ENCODE measurements at places on chromosomes 3 and 15. TPM values are rescaled to one million over a fixed set of nuclear protein-coding genes. Genes with fewer than 3 reads are reported as not detected.

DNA sequence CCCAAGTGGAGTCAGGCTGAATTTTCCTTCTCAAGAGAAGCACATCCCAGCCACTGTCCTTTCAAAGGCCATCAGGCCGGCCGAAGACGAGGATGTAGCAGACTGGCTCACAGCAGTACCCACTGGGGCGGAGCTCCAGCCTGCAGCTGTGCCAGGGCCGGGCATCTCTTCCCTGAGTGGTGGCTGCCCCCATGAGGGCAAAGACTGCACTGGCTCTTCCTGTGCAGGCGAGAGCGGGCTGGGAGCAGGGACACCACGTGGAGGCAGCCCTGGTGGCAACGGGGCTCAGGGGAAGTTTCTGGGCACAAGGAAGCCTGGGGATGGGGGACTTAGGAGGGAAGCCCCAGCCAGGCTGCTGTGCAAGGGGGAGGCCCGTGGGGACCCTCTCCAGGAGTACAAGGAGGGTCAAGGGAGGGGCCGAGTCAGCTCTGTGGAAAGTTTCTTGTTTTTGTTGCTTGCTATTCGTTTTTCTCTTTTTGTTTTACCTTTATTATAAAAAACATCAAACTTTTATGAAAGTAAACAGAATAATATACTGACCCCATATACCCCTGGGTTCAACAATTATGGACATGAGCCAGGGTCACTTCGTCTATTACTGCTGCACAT is 66.1 kb downstream of the RPN1 start:
- H3K27me3 ChIP-seq, result no peaks in the 10 kb centered on the region
- H3K4me1 ChIP-seq, result peaks cover 4% of the 10 kb centered on the region
- DNase-seq, result peak; percentile 26
- H3K36me3 ChIP-seq, result no peaks in the 10 kb centered on the region
- no peak overlapping the region for H3K27ac ChIP-seq

GRCh38 chr3:4079339-4080195 is 223.6 kb upstream of the SETMAR start:
- H3K4me1 ChIP-seq, result peaks cover 13% of the 10 kb centered on the region
- H3K27me3 ChIP-seq, result no peaks in the 10 kb centered on the region
- H3K36me3 ChIP-seq, result no peaks in the 10 kb centered on the region
- H3K27ac ChIP-seq, result no peak overlapping the region
- no peak overlapping the region for H3K4me3 ChIP-seq
- no peak for DNase-seq

GRCh38 chr3:131972091-131972490 is 62.7 kb downstream of the CPNE4 start:
- H3K27me3 ChIP-seq, result no peaks in the 10 kb centered on the region
- DNase-seq, result no peak
- H3K36me3 ChIP-seq, result no peaks in the 10 kb centered on the region
- H3K4me1 ChIP-seq, result no peaks in the 10 kb centered on the region

DNA sequence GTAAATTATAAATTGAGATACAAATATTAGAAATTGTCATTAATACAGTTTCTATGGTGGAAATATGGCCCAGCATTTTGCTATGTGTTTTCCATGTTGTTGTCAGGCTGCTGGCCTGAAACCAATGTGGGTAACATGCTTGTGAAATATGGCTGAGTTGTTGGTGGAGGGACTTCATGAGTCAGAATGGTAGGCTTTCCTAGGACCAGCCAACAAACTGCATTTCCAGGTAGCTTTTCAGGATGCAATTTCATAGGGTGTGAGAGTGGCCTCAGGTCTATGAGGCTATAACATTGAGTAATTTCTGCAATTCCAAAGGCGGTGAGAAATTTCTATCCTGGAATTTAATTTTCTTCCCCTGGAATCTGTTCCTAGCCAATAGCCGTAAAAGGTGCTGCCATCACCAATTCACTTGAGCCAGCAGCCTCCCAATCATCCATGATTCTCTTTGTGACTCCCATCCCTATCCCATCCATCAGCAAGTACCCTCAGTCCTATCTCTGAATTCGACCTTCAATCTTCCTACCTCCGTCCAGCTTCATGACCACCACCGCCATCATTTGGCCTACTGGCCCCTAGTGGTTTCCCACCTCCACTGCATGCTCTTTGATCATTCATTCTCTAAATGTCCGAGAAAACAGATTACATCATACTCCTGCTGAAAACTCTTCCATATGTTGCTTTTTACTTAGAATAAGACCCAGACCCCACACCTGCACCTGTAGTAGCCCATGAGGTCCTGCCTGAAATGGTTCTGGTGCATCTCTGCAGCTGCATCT is 276.6 kb upstream of the CFAP20DC start:
- no peaks in the 10 kb centered on the region for H3K4me1 ChIP-seq
- H3K27ac ChIP-seq, result no peak overlapping the region
- H3K4me3 ChIP-seq, result no peak overlapping the region

- DNase-seq, result no peak
- H3K4me3 ChIP-seq, result no peak overlapping the region
- no peak overlapping the region for H3K27ac ChIP-seq
- no peaks in the 10 kb centered on the region for H3K27me3 ChIP-seq
Observed at GRCh38 chr3:197292083-197292646, 6.2 kb downstream of the DLG1 start.

DNA sequence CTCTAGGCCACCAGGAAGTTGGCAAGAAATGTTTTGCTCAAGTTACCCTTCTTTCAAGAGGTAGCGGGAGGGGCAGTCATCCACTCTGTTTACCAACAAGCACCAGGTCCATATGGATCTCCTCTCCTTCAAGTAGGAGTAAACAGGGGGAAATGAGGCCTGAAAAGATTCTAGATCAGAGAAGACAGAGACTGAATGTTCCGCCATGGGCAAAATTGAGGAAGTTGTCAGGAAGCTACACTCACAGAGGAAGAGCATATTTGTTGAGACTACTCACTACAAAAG is 81.6 kb downstream of the KLF15 start:
- no peaks in the 10 kb centered on the region for H3K4me1 ChIP-seq
- no peak for DNase-seq
- H3K36me3 ChIP-seq, result no peaks in the 10 kb centered on the region
- H3K27me3 ChIP-seq, result no peaks in the 10 kb centered on the region
- H3K4me3 ChIP-seq, result no peak overlapping the region
- no peak overlapping the region for H3K27ac ChIP-seq

DNA sequence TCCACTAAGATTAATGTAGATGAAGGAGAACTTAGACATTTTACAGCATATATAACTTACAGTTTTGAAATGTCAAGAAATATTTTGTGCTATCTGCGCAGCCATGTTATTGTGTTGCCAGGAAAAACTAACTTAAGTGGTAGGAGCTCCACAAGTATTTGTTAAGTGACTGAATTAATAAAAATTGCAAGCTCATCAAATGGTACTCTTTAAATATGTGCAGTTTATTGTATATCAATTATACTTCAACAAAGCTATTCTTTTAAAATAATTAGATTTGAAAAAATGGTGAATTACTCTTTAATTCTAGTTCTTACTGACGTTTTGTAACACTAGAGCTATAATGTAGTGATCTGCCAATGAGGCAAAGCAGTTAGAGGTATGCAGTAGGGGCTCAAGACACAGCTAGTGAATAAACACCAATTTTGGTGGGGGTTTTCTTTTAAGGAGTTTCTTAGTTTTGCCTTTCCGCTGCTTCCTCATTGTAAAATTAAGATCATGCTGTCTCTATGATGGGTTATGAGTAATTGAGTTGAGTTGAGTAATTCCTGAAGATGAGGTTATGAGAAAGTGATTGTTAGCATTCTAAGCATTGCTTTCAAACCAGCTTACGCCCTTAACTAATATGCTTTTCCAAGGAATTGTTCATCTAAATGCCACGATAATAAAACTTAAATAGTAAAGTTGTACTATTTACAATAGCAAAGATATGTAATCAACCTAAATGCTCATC is 10.9 kb upstream of the LXN start:
- DNase-seq, result no peak
- no peaks in the 10 kb centered on the region for H3K4me1 ChIP-seq
- no peaks in the 10 kb centered on the region for H3K27me3 ChIP-seq
- H3K4me3 ChIP-seq, result no peak overlapping the region
- H3K27ac ChIP-seq, result no peak overlapping the region

DNA sequence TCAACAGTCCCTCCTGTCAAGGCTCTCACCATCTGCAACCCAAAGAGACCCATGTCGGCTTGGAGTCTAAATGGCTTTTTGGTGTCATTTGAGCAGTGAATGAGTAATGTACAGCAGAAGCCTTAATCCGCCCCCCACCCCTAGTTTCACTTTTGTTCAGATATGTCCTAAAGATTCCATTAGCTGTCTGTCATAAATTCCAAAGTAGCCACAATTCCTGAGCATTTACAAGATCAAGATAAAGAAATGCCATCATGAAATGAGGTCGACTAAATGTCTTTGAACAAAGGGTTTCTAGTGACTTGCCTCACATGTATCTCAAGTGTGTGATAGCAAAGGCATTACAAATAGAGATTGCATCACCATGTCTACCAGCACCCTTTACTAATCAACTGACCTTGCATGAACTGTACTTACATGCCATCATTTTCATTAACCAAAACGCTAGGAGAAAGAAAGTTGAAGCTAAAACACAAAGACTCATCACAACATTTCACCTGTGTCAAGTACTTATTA is 123.8 kb upstream of the PHLDB2 start:
- no peaks in the 10 kb centered on the region for H3K36me3 ChIP-seq
- no peak for DNase-seq
- no peaks in the 10 kb centered on the region for H3K4me1 ChIP-seq
- no peak overlapping the region for H3K27ac ChIP-seq
- no peak overlapping the region for H3K4me3 ChIP-seq

DNA sequence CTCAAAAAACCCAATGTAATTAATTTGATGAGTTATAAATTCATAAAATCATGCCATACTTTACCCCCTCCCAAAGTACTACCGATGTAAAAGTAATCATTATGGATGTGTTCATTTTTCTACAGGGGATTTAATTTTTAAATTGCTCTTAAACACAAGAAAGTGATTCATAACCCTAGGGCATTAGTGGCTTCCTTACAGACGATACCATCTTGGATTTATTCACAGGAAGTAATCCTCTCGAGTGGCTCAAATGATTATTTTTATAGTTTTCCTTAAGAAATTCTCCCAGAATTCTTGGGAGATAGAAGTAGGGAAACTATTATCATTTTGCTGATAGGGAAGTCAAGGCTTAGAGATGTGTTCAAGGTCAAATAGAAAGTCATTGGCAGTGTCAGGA is 80.9 kb downstream of the PEX5L start:
- H3K27ac ChIP-seq, result no peak overlapping the region
- H3K4me3 ChIP-seq, result no peak overlapping the region
- peaks cover 20% of the 10 kb centered on the region for H3K4me1 ChIP-seq
- H3K36me3 ChIP-seq, result no peaks in the 10 kb centered on the region

GRCh38 chr3:20837676-20838302 is 651.8 kb upstream of the SGO1 start:
- DNase-seq, result no peak
- no peak overlapping the region for H3K27ac ChIP-seq
- H3K4me1 ChIP-seq, result no peaks in the 10 kb centered on the region
- H3K27me3 ChIP-seq, result no peaks in the 10 kb centered on the region
- H3K36me3 ChIP-seq, result no peaks in the 10 kb centered on the region

- no peak overlapping the region for H3K27ac ChIP-seq
- no peaks in the 10 kb centered on the region for H3K4me1 ChIP-seq
- H3K4me3 ChIP-seq, result no peak overlapping the region
- H3K36me3 ChIP-seq, result no peaks in the 10 kb centered on the region
- no peak for DNase-seq
Observed at GRCh38 chr3:169085827-169086226, 577.7 kb downstream of the MECOM start.

DNA sequence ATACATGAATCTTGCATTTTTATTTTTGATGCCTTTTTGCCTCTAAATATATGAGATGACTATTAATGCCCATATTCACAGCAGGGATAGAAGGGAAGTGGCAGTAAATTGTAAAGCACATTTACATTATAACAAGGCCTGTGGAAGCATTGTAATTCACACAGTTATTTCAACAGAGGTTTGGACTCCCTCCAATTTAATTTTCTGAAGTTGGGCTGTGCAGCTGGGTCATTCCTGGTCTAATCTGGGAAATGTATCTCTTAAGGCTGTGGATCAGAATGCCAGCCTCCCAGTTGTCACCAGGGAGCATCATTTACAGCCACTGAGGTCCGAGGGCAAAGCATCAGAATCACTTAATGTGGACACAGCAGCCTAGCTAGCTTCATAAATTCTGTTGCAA is 434.5 kb downstream of the MFSD1 start:
- no peak overlapping the region for H3K27ac ChIP-seq
- no peaks in the 10 kb centered on the region for H3K36me3 ChIP-seq
- H3K4me3 ChIP-seq, result no peak overlapping the region
- H3K27me3 ChIP-seq, result peaks cover 2% of the 10 kb centered on the region
- no peaks in the 10 kb centered on the region for H3K4me1 ChIP-seq

DNA sequence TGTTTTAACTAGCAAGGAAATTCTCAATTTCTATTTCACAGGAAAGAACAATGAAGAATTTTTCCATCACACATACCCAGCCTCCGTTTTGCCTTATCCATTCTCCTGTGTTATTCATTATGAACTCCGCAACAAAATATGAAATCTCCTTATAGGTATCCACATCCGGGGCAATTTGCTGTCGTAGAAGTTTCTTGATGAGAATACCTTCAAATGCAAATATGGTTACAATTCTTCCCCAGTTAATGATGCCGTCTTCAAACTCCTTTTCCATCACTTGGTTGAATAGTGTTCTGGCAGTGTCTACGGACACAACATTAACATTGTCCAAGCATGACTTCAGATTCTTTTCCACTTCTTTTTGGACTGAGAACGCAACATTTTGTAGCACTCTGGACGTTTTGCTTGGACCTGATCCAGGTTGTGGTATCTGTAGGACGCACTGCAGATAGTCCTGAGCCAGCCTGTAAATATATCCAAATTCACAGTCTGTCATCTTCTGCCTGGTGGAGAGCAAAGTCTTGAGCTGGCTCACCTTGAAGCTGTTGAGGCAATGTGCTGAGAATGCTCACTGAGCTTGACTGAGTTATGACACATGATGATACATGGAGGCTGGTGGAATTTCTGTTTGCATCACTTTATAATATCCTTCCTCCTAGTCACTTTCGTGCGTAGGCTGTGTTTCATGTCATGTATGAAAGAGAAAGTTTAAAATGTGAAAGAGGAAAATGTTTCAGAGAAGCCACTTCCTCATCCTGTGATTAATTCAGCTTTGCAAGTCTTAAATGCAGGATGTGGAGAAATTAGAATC is at the start of gene BCL2A1:
Gene BCL2A1, minus strand, starts transcription at position 573 of the 811 bp plus-strand sequence. Its CDS starts 77 bp downstream, at position 496.
- peak within 1 kb of the TSS; percentile 79 for H3K27ac ChIP-seq
- peak; percentile 92 for DNase-seq
- H3K27me3 ChIP-seq, result no peaks in the 10 kb centered on the region

MEGF11 gene
- not detected for total RNA-seq

YEATS2 gene
- 26.7 TPM for total RNA-seq

SCG5 gene
- total RNA-seq, result not detected

CD200R1 gene
- 4.4 TPM for total RNA-seq

EPHA6 gene
- not detected for total RNA-seq

THRB gene
- total RNA-seq, result 0.86 TPM

RARB gene
- total RNA-seq, result not detected

CNOT10 gene
- total RNA-seq, result 69.0 TPM

C3orf20 gene
- total RNA-seq, result 0.34 TPM

Data from B cell (primary cell).